Left renal cortex interstitium (tissue), 4 donors: ENCODE measurements at places on chromosomes 5 and 9. TPM values are rescaled to one million over a fixed set of nuclear protein-coding genes. Genes with fewer than 3 reads are reported as not detected.
A peak's percentile ranks its signal among the peaks of the same experiment; 100 is the strongest.

The AQP3 gene
- polyA plus RNA-seq = 50.0 TPM

The MOB3B gene
- 21.2 TPM for polyA plus RNA-seq

- no peak for DNase-seq
Measured at GRCh38 chr9:132207839-132208615, 46.2 kb downstream of the NTNG2 start.

The CDO1 gene
- 19.2 TPM for polyA plus RNA-seq

DNA sequence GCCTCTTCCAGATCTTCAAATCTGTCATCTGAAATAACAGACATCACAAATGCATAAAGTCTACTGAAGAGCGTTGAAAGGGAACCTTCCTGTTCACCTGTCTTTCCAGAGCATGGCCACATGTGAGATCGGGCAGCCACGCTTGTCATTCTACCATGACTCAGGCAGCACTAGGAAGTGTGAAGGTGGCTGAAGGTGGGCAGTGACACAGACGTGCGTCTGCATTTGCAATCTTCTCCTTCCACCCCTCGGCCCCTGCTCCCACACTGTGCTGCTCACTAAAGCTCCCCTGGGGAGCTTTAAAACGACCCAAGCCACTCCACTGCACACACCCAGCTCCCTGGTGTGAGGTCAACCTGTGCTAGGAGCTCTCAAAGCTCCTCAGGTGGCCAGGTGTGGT, 2.5 kb downstream of the ENTR1 start:
- no peak for DNase-seq

DNA sequence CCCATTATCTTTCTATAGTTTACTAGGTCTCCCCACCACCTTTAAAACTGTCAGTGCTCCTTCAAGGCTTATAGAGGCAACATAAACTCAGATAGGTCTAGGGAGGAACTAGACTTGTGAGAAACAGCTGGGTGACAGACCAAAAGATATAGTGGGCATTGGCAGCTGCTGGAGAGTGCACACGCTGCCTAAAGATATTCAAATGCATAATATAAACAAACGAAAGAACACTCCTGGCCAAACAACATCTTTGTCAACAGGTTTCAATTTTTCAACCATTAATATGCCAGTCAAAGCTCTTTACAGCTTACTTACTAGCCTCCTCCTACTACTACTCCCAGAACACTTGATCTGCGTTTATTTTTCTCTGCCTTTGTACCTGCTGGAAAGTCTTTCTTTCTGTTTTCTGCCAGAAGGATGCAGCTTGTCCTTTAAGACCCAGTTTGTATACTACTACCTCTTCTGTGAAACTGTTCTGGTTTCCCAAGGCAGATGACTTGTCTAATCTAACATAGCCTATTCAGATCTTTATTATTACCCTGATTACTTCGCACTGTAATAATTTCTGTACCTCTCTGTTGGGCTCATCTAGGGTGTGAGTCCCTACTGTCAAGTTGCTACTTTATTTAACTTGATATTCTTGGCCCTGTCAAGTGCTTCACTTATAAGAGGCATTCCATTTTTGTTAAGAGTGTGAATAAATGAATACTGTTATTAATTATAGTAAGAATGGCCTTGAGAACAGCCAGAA, 14.3 kb downstream of the KDM3B start:
- DNase-seq = no peak

DNA sequence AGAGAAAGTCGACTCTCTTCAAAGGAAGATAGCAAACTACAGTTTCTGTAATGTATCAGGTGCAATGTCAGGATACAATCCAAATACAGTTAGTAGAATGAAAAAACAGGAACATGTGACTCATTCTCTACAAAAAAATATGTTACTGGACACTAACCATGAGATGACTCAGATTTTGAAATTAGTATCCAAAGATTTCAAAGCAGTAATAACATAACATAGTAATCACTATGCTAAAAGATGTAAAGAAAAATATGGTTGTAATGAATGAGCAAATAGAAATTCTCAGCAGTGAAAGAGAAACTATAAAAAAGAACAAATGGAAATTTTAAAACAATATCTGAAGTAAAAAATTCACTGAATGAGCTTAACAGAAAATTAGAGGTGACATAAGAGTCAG, 42.3 kb downstream of the SHOC1 start:
- no peak for DNase-seq

The CBY3 gene
- polyA plus RNA-seq = 0.81 TPM

The IL33 gene
- polyA plus RNA-seq = 14.1 TPM

- no peak for DNase-seq
Measured at GRCh38 chr5:67272453-67273130, 76.0 kb upstream of the CD180 start.

GRCh38 chr5:115594128-115595047, 7.9 kb downstream of the TICAM2 start:
- DNase-seq = no peak

- DNase-seq = no peak
Measured at GRCh38 chr9:20592673-20593072, 29.6 kb downstream of the MLLT3 start.

The RNF38 gene
- 50.4 TPM for polyA plus RNA-seq

The DAB2IP gene
- polyA plus RNA-seq = 39.5 TPM

The PRSS3 gene
- 4.2 TPM for polyA plus RNA-seq

DNA sequence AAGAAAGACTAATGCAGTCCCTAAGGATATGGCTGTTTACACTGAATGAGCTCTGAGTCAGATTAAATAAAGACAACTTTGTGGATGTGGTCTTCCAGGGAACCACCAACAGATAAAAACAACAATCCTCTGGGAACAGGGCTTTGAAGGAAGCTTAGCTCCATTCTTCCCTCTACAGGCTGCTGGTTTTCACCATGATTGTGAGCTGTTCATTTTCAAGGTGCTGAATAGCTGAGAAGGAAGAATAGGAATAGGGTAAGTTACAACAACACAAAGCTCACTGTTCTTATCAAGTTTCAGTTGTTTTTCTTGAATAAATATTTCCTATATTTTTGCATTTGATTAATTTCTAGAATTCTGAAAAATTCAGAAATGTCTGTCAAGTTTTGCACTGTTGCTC, 25.9 kb upstream of the PTAR1 start:
- DNase-seq = no peak

The PALM2AKAP2 gene
- polyA plus RNA-seq = 9.0 TPM

DNA sequence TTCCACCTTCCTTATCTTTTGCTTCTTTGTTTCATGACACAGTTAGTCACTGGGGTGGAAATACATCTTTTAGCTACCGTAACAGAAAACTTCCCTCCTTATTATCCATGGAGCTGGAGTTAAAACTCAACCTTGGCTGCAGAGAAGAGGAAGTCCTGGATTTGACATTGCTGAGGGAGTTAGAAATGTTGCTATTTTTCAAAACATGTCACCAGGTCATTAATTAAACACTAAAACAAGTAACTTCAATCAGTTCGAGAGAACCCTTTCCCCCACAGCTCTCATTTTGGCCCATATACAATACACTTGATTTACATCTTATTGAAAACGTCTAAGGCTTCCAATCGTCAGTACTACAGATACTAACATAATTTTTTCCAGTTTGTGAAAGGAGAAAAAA, 237.9 kb upstream of the CD180 start:
- no peak for DNase-seq

- DNase-seq = no peak
Measured at GRCh38 chr9:33164138-33164809, 2.9 kb downstream of the B4GALT1 start.

GRCh38 chr5:108278285-108279240, 103.3 kb downstream of the FBXL17 start:
- no peak for DNase-seq

The HSD17B3 gene
- polyA plus RNA-seq = 0.67 TPM

GRCh38 chr9:34686231-34686630, 4.8 kb downstream of the CCL19 start:
- no peak for DNase-seq

DNA sequence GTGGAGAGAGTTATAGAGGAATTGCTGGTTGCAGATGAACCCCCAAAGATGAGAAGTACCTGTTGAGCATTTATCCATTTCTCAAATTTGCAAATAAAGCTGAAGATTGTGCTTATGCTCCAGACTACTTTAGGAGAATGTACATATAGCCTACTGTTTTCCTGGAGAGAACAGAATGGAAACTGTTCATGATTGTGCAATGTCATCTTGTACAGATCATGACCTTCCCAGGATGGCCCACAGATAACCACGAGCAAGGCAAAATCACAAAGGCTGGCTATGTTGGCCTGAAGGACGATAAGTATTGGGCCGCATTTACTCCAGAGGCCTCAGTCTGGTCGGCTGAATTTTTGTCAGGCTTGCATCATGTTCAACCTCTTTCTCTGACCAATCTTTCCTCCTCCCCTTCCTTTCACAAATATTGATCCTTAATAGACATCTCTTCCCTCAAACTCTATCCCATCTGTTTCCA, 28.5 kb upstream of the RICTOR start:
- no peak for DNase-seq

- no peak for DNase-seq
Measured at GRCh38 chr5:59842999-59843398, 50.5 kb downstream of the PDE4D start.

The UGT3A2 gene
- 15.5 TPM for polyA plus RNA-seq

The HMCN2 gene
- polyA plus RNA-seq = 0.79 TPM

GRCh38 chr5:84370176-84370575, 14.5 kb downstream of the EDIL3 start:
- no peak for DNase-seq

- DNase-seq = no peak
Measured at GRCh38 chr9:104589626-104590025, 9.6 kb downstream of the OR13C5 start.

DNA sequence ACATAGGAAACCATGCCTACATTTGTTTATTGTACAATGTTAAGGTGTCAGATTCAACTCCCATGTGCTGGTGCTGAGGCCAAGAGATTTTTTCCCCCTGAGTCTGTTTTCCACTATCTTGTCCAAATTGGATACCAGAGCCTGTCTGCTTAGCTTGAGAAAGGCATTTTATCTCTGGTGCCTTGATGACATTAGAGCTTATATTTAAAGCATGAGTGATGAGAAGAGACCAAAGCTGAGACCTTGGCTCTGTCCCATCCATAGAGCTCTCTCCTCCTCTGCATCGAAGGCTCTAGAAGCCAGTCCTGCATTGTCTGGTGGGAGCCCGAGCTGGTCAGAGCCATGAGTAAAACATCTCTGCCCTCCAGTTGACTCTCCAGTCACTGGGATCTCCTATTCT, 10.4 kb upstream of the PPP2CA start:
- no peak for DNase-seq

DNA sequence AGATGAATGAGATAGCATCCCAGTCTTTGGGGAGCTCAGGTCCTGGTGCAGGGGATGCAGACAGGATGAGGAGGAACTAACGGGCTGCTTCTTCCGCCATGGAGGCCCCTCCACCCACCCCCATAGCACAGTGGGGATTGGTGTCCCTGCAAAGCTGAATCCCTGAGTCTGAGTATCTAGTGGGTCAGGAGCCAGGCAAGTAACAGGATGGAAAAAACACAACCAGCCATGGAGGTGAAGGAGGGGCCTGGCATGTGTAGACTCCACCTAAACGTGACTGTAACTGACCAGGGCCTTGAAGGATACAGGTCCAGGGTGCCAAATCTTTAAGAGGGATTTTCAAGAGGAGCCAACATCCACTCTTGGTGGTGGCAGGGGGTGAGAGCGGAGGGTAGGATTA, 327.8 kb upstream of the MSX2 start:
- DNase-seq = no peak

GRCh38 chr9:4936277-4936676, 48.8 kb upstream of the JAK2 start:
- no peak for DNase-seq

The PDGFRB gene
- polyA plus RNA-seq = 140 TPM

- no peak for DNase-seq
Measured at GRCh38 chr9:86186696-86187095, 72.8 kb downstream of the C9orf153 start.

DNA sequence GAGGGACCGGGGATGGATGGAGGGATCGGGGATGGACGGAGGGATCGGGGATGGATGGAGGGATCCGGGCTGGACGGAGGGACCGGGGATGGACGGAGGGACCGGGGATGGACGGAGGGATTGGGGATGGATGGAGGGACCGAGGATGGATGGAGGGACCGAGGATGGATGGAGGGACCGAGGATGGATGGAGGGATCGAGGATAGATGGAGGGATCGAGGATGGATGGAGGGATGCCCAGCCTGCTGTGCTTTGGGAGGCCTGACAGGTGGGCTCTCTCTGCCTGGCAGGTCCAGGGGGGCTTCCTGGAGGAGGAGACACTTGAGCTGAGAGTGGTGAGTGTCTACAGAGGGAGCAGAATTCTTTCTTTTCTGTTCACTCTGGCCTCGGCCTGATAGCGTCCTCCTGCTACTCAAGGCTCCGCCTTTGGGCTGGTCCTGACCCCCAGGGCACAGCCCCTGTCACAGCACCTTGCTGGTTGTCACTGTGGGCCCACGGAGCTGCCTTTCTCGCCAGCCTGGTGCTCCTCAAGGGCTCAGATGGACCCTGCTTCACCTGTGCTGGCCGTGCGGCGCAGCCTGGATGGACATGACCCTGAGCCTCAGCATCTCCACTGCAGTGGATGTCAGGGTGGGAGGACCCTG, 42.2 kb upstream of the RNF130 start:
- DNase-seq = no peak

- DNase-seq = no peak
Measured at GRCh38 chr5:134572811-134573210, 47.3 kb downstream of the JADE2 start.

DNA sequence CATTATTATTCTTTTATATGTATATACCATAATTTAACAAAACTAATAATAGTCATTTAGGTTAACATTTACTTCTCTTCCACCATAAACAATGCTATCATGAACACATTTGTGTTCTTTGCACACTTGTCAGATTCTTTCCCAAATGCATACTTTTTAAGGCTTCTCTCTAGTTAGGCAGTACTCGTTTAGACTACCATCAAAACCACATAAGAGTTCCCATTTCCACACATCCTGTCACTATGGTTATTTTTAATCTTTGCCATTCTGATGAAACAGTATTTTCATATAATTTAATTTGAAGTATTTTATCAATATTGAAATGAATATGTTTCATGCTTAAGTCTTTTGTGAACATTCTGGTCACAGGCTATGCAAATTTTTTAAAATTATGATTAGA, 15.1 kb downstream of the DROSHA start:
- no peak for DNase-seq

GRCh38 chr5:157476702-157477408, 16.8 kb downstream of the NIPAL4 start:
- DNase-seq = peak; percentile 47

The CER1 gene
- polyA plus RNA-seq = 0.24 TPM

DNA sequence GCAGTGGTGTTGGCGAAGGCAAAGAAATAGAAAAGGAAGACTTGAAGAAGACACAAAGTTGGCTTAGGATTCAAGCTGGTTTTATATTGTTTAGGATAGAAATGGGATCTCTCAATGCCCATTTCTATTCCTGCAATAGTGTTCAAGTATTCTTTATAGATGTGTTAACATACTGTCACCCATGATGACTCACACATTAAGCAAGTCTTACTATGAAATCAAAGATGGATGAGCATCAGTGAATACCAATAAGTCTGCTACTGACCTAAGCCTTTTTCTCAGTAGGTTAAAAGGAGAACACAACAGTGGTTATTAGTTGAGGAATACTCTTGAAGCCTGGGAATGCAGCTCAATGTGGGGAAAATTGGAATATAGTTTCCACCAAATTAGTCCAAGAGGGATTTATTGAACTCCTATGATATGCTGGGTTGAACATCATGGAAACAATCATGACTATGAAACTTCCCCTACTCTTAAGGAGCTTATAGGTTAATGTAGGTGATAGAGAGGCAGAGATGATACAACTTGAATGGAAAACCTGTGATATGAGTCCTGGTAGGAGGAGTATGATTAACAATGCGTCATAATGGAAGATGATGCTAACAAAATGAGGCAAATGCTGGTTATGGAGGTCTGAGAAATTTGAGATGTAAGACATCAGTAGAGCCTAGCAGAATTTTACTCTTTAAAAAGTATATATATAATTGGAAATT, 417.1 kb upstream of the DAP start:
- DNase-seq = no peak

GRCh38 chr5:93305984-93306383, 275.0 kb downstream of the NR2F1-AS1 start:
- no peak for DNase-seq
